Activated naive CD4-positive, alpha-beta T cell (primary cell): ENCODE measurements at places on chromosomes 7 and 10.
A peak's percentile ranks its signal among the peaks of the same experiment; 100 is the strongest.

GRCh38 chr7:3439333-3440030, 138.4 kb downstream of the SDK1 start:
- no peak for DNase-seq

GRCh38 chr7:36512616-36513015, 123.0 kb downstream of the ANLN start:
- DNase-seq = no peak

GRCh38 chr7:78438433-78438832, 639.9 kb downstream of the PHTF2 start:
- DNase-seq = no peak

- DNase-seq = no peak
Observed at GRCh38 chr10:72611783-72612182, 14.1 kb downstream of the MICU1 start.

DNA sequence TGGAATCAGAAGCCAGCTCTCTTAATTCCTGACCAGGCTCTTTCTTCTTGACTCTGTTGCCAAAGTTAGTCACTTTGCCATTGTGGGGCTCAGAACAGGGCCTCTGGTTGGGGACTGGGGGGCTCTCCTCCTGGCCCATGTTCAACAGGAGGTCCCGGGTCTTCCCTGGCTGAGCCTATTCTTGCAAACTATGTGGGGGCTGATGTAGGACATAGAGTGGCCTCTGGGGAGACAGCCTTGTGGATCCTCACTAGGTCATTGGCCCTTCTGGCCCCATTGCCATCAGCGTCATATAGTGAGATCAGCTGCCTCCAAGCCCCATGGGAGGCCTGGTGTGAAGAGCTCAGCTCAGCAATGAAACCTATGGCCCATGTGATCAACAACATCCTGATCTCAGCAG, 77.6 kb upstream of the LEP start:
- no peak for DNase-seq

- DNase-seq = no peak
Observed at GRCh38 chr7:65001291-65001814, 5.1 kb downstream of the ERV3-1 start.

DNA sequence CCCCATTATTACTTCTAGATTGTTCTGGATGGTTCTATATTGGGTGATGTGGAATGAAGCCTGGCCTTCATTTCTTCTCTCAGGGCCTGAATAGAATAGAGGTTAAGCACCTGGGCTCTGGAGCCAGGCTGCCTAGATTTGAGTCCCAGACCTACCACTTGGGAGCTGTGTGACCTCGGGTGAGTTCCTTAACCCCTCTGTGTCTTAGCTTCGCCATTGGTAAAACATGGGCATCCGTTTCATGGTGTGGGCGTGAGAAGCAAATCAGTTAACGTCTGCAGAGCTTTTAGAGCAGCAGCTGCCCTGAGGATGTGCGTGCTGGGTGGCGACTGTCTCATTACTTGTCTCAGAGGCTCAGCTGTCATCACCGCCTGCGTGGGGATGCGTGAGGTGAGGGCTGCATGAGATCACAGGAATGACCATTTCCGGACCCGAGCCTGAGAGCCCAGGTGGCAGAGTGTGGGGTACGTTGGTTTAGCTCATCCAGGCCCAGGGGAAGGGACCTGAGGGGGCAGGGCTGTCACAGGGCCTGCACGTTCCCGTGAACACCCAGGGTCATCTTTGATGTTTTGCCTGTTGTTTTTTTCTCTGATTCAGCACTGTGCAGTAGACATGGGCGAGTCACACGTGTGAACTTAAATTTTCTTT, 9.7 kb downstream of the AGAP3 start:
- no peak for DNase-seq

DNA sequence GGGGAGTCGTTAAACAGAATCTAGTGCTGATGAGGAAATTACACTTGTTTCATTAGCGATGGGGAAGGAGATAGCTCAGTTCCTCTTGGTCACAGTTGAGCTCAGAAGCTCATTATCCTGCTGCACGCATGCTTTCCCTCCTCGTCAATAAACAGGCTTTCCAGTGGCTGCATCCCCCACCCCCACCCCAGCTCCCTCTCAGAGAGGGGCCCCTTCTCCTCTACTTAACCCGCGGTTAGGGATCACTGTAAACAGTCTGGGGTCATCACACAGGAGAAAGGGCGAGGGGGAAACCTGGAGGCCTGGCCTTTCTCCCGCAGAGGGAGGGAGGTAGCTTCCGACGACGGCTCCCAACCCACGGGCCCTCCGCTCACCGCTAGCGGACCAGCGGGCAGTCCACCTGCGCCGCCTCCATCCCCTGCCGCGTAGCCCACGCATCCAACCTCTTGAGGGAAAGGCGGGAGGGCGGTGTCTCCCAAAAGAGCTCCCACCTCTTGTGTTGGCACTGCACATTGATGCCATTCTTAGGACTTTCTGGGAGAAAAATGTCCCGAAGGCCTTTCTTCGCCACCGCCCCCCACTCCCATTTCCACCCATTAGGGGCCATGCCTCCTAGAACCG, 80.8 kb downstream of the PAX2 start:
- no peak for DNase-seq

- DNase-seq = peak; percentile 32
Observed at GRCh38 chr7:138460649-138461607, 869 bp downstream of the TRIM24 start.

- DNase-seq = no peak
Observed at GRCh38 chr7:157310676-157311185, 26.1 kb upstream of the DNAJB6 start.

- no peak for DNase-seq
Observed at GRCh38 chr7:26743205-26743604, 121.2 kb downstream of the SKAP2 start.

GRCh38 chr7:20484356-20484755, 131.1 kb upstream of the ABCB5 start:
- no peak for DNase-seq

- no peak for DNase-seq
Observed at GRCh38 chr10:27834476-27834875, 88.9 kb upstream of the MKX start.

DNA sequence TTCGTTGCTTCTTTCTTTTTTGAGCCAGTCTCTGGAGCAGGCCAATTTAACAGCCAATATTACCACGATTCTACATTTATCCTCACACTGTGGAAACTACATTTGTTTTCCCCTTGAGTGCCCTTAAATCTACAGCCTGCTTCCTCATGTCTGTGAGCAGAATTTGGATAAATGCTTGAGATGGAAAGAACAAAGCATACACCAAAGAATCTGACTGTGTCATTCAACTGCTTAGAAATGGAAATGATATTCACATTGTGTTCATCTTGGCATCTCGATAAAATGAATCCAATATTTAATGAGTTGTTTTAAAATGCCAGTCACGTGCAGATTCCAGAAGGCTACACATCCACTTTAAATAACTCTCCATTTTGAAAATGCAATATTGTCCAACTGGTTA, 41.0 kb upstream of the GSDME start:
- DNase-seq = no peak

DNA sequence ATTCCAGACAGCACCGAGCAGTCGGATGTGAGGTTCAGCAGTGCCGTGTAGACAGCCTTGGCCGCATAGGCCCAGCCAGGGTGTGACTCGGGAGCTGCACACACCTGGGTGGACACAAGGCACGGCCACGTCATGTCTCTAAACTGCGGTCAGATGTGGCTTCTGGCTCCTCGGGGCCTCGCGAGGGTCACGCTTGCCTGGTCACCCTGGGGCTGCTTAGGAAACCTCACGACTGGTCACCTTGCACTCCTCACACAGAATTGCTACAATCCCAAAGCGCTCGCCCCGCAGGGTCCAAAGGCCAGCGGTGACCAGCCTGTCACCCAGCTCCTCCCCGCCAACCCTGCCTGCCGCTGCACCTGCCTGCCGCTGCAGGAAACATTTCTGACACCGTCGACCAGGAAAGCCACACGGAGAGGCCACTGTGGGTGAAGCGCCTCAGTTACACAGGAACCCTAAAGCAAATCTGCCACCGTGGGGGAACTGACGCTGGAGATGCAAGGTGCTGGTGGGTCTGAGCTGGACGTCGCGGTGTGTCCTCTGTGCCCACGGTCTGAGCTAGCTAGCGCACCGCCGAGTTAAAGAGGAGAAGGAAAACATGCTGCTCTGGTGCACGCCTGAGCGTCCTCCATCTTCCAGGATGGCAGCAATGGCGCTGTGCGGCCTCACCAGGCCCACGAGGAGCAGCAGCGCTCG, 5.0 kb downstream of the GPER1 start:
- DNase-seq = no peak

DNA sequence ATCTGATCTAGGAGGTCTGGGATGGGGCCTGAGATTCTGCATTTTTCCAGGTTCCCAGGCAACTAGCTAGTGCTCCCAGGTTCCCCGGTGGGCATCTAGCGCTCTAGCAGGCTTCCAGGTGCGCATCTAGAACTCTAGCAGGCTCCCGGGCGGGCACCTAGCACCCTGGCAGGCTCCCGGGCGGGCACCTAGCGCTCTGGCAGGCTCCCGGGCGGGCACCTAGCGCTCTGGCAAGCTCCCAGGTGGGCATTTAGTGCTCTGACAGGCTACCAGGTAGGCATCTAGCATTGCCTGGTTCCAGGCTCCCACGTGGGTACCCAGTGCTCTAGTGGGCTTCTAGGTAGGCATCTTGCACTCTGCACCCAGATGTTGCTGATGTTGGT, 414.7 kb downstream of the PLXNA4 start:
- DNase-seq = no peak

DNA sequence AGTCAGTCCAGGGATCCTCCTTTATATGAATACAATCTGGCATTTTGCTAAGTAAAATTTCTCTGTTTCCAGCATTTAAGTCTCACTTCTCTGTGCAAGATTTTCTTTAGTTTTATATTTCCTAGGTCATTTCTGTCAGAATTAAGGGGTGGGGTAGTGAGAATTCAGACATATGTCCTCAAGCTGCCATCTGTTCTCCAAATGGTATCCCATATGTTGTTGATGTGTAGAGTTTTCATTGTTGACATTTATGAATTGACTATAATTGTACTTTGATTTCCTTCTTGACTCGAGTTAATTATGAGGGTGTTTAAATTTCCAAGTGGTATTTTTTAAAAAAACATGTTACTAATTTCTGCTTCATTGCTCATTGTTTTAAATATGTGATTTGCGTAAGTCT, 148.8 kb downstream of the NPSR1 start:
- no peak for DNase-seq

GRCh38 chr7:2211926-2212325, 20.8 kb downstream of the MAD1L1 start:
- no peak for DNase-seq

DNA sequence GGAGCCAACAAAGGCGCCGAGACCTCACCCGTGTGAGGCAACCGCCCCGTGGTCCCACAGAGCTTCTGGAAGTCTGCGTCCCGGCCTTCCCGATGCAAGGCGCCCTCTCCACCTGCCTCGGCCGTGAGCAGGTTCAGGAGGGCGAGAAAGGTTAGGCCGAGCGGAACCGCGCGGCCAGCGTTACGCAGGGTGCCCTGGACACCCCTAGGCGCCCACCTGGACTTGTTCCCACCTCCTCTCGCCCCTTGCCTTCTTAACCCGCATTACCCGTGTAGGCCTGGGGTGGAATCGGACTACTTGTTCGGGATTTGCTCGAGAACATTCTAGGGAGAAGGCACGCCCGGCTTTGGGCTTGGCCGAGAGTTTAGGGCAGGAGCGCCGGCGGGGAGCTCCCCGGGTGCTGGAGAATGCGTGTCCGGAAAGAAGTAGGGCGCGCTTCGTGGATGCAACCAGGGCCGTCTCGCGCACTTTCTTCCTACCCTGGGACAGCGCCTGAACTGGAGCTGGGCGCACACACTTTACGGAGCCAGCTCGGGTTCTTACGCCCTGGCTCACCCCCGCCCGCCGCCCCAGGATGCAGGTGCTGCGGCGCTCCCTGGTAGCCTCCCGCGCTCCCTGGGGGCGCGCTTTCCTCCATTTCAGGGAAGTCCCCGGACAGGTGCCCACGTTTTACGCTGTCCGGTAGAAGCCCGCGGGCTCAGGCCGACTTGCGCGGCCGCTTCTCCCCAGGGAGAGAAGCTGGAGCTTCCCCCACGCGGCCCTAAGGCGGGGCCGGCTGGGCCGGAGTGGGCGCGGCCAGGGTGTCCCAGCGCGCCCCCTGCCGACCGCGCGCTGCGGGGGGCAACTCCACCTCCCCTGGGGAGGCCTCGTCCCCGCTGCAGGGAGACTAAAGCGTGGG, 74.5 kb downstream of the INSIG1 start:
- no peak for DNase-seq

- no peak for DNase-seq
Observed at GRCh38 chr10:125023862-125024496, 82.1 kb downstream of the ZRANB1 start.

DNA sequence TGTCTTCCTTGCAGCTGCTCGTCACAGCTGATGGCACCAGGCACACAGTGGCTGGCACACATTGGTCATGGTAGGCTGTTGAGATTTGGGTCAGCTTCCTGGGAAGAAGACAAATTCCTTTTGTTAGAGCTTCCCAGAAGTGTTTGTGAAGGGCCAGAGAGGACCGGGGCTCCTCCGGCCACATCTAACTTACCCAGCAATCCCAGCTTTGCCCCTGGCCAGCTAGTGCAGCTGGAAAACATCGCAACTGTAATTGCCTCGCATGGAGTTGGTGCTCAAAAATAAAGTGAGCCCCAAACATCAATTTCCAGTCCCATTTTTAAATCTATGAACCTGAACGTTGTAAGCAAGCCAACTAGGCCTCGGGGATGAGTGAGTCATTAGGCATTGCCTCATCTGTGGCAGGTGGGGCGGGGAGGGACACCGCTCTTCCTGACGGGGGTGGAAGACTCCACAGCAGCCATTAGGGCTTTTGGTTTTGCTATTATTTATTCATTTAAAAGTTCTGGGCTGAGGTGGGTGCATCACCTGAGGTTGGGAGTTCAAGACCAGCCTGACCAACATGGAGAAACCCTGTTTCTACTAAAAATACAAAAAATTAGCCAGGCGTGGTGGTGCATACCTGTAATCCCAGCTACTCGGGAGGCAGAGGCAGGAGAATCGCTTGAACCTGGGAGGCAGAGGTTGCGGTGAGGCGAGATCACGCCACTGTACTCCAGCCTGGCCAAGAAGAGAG, 12.4 kb downstream of the CPA5 start:
- no peak for DNase-seq

DNA sequence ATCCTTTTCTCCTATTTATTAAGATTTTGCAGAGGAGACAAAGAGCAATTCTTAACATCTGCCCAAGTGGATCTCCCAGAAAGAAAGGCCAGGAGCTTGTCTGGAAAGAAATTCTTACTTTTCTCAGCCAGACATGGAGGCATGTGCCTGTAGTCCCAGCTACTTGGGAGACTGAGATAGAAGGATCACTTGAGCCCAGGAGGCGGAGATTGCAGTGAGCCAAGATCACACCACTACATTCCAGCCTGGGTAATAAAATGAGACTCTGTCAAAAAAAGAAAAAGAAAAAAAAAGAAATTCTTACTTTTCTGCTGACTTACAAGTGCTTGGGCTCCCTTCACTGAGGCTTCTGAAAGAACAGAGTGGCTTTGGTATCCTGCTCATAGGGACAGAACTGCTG, 2.4 kb upstream of the CYP3A43 start:
- DNase-seq = no peak

- DNase-seq = no peak
Observed at GRCh38 chr10:62131724-62132123, 136.9 kb downstream of the RTKN2 start.

- DNase-seq = no peak
Observed at GRCh38 chr7:140867467-140868462, 57.0 kb downstream of the BRAF start.
